ENCODE measurements at places on chromosomes 3 and 15.

- no peak for DNase-seq
These were observed 411.9 kb upstream of the CCDC54 start for GRCh38 chr3:106965307-106965706.

DNA sequence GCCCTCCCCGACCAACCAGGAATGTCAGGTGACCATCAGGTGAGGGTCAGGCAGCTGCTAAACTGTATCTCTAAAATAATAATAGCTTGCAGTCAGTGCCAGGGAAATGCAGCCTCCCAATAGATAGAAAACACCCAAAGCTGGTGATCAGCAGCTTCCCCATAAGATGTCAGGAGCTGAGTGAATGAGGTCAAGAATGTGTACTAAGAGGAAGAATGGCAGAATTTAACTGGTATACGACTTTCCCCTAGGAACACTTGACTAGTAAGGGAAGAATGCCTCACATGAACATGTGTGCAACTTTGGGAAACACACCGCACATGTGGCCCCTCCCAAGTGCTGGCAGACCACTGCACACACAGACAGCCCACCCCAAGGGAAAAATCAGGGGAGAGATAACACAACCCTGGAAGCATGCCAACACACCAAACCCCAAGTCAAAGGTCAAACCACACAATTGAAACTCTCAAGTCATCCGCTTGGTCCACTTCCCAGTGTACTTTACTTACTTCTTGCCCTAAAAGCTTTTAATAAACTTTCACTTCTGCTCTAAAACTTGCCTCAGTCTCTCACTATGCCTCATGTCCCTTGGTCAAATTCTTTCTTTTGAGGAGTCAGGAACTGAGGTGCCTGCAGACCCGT is 806.5 kb downstream of the OTOL1 start:
- DNase-seq = no peak

DNA sequence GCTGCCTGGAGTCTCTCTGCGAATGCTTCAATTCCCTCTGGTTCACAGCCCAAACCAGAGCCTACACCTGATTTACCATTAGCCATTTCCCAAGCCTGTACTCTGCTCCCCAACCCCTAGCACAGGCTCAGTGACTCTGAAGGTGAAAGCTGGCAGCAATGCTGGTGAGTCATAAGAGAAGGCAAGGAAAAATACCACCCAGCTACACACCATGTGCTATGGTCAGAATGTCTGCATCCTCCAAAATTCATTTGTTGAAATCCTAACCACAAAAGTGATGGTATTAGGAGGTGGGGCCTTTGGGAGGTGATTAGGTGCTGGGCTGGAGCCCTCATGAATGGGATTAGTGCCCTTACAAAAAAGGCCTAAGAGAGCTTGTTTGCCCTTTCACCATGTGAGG is 117.1 kb upstream of the TJP1 start:
- no peak for DNase-seq

- no peak for DNase-seq
These were observed 167.5 kb downstream of the ADAMTS9 start for GRCh38 chr3:64520334-64520733.

DNA sequence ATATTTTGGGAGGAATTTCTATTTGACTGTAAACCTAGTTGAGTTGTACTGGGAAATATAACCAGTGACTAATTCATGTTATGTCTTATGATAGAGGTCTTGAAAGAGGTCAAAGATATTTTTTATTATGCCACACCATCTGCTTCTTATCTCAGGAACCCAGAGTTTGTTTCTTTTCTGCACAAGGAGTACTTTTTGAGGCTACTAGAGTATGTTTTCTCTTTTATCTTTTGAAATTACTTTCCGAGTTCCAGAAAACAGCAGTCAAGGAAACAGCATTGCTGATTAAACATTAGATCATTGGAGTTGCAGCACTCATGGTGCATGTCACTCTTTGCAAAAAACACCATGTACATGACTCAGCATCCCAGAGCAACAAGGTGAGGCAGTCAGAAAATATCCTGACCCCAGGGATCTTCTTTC is 645.8 kb upstream of the NR2F2 start:
- no peak for DNase-seq

DNA sequence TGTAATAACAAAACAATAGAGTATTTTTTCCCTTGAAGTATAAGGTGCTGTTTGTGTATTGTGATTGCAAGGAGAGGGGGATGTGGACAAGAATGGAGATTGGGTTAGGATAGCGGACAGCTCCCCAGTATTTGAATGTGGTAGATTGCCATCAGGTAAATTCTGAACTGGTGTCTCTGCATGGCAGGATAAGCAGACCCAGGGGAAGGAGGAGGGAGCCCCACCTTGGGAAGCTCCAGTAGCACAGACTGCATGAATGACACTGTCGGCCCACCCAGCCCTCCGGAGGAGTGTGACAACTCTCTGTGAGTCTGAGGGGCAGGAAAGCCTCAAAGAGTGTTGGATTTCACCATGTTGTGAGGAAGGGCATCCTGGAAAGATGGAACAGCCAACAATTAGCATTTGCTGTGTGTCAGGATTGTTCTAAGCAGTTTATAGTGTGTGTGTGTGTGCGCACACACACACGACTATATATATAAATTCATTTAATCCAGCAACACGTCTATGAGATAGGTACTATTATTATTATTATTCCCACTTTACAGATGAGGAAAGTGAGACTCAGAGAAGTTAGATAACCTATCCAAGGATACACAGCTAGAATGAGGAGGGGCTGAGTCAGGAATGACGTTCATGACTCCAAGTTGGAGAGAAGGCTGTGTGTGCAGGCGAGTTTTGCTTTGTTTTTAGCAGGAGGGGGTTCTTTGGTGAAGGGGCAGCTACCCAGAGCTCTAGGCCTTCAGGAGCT is 63.4 kb upstream of the LCTL start:
- no peak for DNase-seq

DNA sequence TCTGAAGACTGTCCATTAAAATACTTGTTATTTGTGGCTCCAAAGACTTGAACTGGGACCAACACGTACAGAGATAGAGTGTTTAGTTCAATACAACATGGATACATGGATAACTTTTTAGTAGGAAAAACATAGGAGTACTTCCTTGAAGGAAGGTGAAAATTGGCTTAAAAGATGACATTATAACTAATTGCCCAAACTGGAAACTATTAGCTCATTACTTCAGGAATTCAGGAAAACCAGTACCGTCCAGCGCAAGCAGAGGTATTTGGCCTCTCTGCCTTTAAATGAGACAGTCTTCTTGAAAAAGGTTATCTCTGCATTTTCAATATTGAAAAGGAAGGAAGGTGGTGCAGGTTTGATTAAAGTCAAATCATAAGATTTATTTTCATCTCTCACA is 234.5 kb downstream of the IL5RA start:
- no peak for DNase-seq

- DNase-seq = no peak
These were observed 98.5 kb upstream of the OSTN start for GRCh38 chr3:191100516-191100915.

- DNase-seq = no peak
These were observed 187.2 kb downstream of the CADPS start for GRCh38 chr3:62688050-62688449.

- DNase-seq = no peak
These were observed 856 bp downstream of the ABCF3 start for GRCh38 chr3:184186902-184187207.

GRCh38 chr15:25172691-25173090 is 217.9 kb downstream of the SNRPN start:
- DNase-seq = no peak

GRCh38 chr15:66661432-66662096 is 40.5 kb upstream of the SMAD6 start:
- DNase-seq = no peak

DNA sequence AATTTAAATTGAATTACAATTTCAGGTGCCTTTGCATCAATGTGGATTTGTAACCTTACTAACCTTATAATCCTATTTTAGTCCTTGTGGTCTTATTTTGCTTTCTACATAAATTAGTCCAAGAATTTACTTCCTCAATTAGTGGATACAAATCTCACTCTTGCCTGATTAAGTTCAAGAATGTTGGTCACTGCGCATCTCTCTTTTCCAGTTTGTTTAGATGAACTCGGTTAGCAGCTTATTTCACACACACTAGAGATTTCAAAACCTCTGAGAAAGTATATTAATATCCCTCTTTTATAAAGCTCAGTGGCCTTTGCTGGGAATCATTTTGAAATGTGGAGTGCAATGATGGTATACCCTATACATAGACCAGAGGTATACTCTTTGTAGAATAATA is 243.4 kb downstream of the DTWD1 start:
- no peak for DNase-seq

Measured in NCI-H526 treated with DMSO at 0.1 percent for 48 hours (cell line).